ENCODE measurements at places on chromosomes 6 and 20. TPM values are rescaled to one million over a fixed set of nuclear protein-coding genes. Genes with fewer than 3 reads are reported as not detected.

DNA sequence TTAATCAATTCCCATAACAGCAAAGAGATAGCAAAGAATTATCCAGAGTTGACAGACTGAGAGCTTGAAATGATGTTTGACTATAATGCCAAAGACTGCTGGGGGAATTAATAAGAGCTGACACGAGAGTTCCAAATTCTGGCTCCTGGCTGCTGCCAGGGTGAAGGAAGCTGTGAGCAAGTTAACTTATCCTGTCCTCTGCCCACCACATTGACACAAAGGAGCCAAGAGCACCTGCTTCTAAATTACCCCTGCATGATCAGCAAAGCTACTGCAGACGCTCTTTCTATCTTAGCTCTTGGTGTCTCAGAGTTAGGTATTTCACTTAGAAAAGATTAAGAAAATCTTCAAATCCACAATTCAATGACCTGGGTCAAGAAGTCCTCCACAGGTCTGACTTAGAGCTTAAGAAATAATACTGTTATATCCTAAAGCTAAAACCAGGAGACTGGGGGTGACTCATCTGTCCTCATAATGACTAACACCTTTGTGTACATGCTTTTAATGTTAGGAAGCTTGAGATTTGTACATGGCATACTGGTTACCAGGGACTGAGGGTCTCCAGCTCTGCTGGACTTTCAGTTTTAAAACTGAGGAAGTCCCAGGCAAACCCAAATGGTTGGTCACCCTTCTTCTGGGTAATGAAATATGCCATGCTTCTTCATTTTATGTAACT lies 13.2 kb upstream of the FRK start:
- DNase-seq = no peak

DNA sequence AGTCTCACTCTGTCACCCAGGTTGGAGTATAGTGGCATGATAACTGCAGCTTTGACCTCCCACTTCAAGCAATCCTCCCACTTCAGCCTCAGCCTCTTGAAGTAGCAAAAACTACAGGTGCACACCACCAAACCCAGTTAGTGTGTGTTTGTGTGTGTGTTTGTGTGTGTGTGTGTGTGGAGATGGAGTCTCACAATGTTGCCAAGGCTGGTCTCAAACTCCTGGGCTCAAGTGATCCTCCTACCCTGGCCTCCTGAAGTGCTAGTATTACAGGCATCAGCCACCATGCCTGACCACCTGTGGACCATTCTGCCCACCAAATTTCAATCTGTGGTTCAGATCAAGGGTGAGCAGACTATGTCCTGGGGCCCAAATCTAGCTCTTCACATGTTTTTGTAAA lies 8.8 kb downstream of the FASTKD5 start:
- DNase-seq = no peak

- DNase-seq = no peak
Observed at GRCh38 chr20:21289651-21290050, 13.5 kb upstream of the XRN2 start.

Gene MAPK13
- total RNA-seq = 4.2 TPM

DNA sequence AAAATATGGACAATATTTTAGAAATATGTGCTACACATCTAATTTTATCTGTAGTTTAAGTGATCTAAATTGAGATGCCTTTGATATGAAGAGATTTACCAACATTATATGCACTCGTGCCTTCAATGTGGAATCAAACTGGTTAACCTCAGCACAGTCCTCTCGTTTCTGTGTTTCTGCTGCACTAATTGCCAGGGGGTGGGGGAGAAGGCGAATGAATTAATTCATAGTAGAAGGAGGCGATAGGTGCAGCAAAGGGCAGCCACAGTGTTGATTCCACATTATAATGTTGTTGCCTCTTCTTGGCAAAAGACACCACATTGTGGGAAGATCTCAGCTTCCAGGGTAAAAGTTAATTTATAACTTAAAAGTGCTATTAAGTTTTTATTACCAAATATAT lies 161.6 kb downstream of the QKI start:
- no peak for DNase-seq

Gene RWDD2A
- total RNA-seq = 1.6 TPM
